ENCODE measurements at places on chromosomes 4 and X.

DNA sequence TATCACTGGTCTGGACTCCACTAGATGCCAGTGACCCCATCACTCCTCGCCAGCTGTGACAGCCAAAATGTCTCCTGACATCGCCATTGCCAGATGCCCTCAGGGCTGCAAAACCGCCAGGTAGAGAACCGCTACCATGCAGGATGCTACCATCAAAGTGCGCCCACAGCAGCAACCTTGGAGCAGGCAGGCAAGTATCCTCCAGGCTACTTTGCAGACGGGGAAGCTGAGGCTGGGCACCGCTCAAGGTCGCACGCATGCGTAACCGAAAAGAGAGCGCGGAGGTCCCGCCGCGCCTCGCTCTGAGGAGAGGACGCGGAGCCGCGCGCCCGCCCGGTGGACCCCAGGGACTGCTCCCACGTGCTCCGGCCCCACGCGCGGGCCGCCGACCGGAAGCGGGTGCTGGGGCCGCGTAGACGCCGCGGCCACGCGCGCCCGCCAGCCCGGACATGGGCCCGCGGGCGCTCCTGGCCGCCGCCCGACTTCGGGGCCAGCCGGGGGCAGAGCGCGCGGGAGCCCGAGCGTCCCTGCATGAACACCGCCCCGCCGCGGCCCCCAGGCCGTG lies at the start of gene STS:
Gene STS, plus strand, starts transcription at position 300 of the 565 bp plus-strand sequence. CDS start 105,488 bp downstream, outside the sequence.
- no peak for DNase-seq

DNA sequence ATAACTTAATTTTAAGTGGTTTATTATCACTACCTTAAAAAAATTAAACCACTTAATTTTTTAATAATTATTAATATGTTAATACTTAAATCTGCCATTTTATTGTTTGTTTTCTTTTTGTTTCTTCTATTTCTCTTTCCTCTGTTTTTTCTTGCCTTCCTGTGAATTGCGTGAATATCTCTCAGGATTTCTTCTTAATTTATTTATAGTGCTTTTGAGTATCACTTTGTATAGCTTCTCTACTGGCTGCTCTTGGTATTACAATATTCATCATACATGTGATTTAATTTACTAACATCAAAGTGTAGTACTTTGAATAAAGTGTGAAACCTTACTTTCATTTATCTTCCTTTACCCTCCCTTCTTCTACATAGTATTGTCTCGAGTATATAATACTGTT lies 349.5 kb upstream of the CPXCR1 start:
- DNase-seq = no peak

DNA sequence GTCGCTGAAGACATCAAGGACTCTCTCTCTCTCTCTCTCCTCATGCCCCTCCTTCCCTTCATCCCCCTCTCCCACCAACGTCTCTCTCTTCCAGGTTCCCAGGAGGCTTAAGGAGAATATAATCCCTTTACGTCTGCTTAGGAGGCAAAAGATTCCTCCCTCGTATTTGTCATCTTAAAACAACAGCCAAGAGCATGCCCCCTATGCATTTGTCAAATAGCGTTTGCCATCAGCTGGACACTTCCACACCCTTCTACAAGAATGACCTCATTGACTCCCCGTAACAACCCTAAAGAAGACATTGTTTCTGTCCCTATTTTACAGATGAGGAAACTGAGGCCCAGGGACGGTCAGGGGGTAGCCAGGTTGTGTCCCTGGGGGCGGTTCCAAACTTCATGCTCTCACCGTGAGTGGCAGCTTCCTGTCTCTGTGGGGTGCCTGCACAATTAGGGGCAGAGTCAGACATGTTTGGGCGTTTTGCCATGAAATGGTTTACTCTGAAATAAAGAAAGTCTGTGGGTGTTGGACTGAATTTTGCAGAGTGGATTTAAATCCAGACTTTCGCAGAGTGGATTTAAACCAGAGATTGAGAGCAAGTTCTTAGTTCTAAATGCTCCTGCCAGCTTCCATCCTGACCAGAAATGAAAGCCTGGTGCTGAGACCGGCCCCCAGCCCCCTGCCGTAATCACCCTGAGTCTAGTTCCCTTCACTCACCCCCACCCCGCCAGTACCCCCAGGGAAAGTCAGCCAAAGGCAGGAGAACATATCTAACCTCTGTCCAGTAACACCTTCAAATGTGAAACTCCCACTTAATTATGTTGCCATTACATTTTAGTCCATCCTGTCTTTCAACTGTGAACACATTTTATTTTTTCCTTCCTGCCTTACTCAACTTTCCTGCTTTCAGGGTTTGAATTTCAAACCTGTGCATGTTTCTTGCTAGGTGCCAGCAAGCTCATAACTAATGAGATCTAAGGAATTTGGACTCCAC lies 44.3 kb upstream of the TBL1X start:
- no peak for DNase-seq

GRCh38 chr4:79599691-79600090 lies 191.7 kb upstream of the GK2 start:
- DNase-seq = no peak

DNA sequence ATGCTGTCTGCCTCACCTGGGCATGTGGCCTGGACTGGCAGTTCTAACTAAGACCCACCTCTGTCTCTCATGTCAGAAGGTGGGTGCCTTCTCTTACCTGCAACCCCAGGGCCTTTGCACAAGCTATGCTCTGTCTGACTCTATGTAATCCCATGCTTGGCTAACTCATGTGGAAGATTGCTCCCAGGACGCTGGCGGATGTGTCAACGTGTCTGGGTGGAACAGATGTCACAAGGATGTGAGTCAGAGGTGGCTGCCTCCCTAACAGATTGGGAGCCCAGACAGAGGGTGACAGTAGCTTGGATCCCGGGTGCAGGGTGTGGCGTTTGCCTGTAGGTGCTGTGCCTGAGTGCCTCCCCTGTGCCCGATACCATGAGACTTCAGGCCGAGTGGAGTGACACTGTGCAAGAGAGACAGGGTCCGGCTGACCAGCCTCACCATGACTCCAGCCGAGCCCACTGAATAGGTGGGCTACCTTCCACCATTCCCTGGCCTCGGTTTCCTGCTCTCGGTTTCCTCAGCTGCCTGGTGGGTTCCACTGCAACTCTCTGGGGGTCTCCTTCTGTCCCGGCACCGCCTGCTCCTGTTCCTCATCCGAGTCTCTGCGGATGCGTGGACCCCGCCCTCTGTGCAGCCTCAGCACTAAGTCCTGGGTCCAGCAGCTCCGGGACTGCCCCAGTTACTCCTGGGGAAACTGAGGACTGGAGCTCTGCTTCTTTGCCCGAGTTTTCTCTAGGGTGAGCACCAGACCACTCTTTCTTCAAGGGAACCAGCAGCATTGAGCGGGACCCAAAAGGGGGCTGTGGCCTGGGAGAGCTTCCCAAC lies 11.0 kb downstream of the SH3BP2 start:
- DNase-seq = no peak

GRCh38 chr4:80012291-80012690 lies 60.7 kb downstream of the ANTXR2 start:
- no peak for DNase-seq

- DNase-seq = no peak
Measured at GRCh38 chrX:115191490-115192243, 2.5 kb downstream of the RBMXL3 start.

DNA sequence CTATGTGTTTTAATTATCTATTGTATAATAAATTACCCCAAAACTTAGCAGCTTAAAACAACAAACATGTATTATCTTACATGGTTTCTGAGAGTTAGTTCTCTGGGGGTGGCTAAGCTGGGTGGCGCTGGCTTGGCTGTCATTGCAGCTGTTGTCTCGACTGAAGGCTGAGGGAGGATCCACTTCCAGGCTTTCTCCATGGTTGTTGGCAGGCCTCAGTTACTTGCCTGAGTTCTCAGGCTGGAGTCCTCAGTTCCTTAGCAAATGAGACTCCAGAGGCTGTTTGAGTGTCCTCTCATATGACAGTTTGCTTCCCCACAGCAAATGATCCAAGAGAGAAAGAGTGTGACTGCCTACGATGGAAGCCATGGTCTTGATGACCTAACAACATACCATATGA lies 23.5 kb upstream of the GALNT7 start:
- no peak for DNase-seq

DNA sequence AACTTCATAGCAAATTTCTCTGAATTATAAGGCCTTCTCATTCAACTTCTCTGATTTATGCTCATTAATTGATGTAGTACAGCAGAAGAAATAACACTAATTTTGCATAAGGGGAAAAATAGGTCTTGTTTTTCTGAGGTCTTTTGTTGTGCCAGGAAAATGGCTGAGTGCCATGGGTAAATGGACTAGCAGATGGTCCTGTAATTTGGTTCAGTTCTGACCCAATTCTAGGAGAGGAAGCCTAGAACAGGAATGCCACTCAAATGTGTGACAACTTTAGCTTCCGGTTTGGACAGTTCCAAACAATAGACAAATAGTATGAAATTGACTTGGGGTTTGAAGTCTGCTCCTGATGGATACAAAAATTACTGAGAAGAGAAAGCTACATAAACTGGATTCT lies 6.2 kb downstream of the RAB9B start:
- no peak for DNase-seq

GRCh38 chrX:43316146-43316545 lies 340.0 kb upstream of the MAOA start:
- no peak for DNase-seq

GRCh38 chr4:134650461-134650860 lies 448.9 kb upstream of the PABPC4L start:
- no peak for DNase-seq

- no peak for DNase-seq
Measured at GRCh38 chr4:150384249-150384648, 197.7 kb upstream of the MAB21L2 start.

- peak; percentile 28 for DNase-seq
Measured at GRCh38 chr4:212438-213188, 88.3 kb downstream of the ZNF718 start.

- peak; percentile 26 for DNase-seq
Measured at GRCh38 chrX:108464604-108465003, 25.0 kb downstream of the COL4A5 start.

GRCh38 chr4:7295911-7296660 lies 103.7 kb downstream of the SORCS2 start:
- DNase-seq = no peak

GRCh38 chr4:41218703-41219102 lies 4.4 kb upstream of the APBB2 start:
- DNase-seq = no peak

GRCh38 chr4:11468901-11469300 lies 40.2 kb upstream of the HS3ST1 start:
- no peak for DNase-seq

GRCh38 chr4:73538162-73538561 lies 56.6 kb downstream of the AFM start:
- DNase-seq = no peak

Data from AG04449 (cell line).